CD4-positive, alpha-beta T cell treated with Interleukin-4 for 4 hours (primary cell): ENCODE measurements at places on chromosomes 2 and 18.

- no peak for DNase-seq
These were observed 118.4 kb downstream of the MEIS1 start for GRCh38 chr2:66553370-66553769.

DNA sequence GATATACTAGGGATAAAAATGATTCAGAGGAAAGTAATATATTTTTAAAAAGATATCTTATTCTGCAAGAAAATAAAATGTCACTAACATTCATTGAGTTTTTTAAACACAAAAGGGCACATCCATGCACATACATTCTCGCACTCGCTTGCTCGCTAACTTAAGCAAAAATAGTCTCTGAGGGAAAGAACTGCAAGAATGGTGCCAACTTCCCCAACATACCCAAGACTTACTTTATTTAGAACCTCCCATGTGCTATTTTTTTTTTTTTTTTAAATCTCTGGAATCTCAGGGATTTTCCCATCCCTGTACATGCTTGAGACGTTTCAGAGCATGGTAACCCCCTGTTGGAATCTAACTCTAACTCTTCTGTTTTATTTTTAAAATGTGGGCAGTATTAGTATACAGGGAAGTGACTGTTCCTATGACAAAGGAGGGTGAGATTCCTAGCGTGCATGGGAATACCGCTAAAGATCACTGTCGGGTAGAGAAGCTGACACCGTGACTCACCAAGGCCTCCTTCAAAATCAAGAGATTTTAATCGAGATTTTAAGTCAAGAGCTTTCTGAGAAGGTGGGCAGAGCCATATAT is 187.9 kb upstream of the ZEB2 start:
- no peak for DNase-seq

GRCh38 chr2:76839826-76840225 is 682.4 kb downstream of the LRRTM4 start:
- no peak for DNase-seq

DNA sequence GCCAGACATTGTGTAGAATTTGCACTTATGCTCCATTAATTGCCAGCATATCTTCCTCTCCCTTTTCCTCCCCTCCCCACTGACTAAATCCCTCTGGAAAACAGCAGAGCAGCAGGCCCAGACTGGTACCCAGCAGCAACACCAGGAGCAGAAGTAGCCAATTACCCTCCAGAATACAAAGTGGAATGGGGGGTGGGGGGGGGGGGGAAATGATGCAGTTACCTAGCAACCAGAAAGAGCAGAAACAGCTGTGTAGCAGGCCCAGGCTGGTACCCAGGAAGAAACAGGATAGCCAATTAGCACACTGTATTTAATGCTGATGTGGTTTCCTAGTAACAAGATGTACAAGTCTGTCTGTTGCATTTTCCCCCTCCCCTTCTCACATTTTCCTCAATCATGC is 52.3 kb downstream of the KLF7 start:
- peak; percentile 13 for DNase-seq

DNA sequence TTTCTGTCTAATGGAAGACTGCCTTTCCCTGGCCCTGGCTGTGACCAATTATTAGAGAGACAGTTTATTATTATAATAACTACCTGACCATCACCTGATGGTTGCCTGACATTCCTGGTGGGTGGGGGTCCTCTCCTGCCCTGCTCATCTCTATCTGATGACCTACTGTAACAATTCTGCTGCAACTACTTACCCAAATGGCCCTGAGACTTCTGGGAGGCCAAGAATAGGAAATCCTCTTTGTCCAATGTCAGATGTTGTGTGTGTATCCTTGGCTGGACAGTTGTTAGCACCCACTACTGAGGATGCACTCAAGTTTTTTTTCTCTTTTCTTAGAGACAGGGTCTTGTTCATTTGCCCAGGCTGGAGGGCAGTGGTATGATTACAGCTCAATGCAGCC is 110.3 kb downstream of the DDX1 start:
- DNase-seq, result no peak

DNA sequence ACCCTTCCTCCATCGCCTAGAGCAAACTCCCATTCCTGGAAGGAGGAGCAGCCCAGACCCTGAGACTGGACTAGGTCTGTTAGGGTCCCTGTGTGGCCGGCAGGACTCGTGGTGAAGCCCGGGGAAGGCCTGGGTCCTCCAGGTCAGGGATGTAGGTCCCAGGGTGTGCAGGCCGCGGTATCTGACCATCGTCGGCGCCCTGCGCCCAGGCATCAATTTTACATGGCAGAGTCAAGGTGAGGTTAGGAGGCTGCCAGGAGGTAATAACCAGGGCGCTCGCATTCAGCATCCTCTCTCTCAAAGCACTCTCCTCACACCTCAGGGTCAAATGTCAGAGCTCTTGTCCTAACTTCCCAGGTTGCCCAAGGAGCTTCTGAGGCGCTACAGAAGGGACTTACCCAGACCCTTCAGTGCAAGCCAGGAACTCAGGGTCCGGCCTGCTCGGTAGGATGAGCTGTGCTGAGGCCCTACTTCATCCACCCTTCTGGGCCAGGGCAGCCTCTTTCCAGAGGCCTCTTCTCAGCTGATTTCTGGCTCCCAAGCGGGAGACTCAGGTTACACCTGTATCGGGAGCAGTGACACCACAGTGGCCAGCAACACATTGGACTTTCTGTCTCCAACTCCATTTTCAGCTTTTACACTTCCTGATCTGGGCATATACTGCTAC is 628 bp downstream of the SH2D6 start:
- no peak for DNase-seq

DNA sequence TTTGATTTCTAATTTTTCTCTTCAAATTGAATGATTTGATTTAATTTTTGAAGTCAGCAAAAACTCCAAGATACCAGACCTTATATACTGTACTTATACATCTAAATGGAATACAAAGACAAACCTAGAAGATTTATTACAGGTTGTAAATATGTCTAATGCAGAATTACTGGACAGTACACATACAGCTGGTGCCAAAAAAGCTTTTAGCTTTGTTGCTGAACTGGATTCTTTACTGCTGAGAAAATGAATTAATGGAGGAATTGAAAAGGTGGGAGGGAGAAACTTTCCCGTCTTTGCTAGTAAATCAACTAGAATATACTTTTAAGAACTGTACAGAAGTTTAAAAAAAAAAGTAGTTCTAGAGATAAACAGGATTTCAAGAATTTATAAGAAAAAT is 17.5 kb downstream of the C1D start:
- DNase-seq, result no peak

- no peak for DNase-seq
These were observed 36.3 kb downstream of the RTN4 start for GRCh38 chr2:55013936-55014335.

DNA sequence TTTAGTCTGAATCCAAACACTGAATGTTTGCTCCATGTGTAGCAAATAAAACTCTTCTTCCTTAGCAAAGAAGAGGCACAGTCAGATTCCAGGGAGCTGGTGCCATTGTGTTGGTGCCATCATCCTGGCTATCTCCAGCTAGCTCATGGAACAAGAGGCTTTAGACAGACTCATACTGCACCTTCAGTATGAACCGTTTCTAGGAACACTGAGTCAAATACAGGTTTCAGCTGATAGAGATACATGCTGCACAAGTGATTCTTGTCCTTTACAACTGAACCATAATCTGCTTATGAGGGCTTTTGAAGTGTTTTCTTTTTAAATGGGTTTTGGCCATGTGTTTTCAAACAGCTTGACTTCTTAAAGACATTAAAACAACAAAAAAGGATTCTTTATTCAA is 57.9 kb downstream of the DYNC1I2 start:
- DNase-seq, result no peak

DNA sequence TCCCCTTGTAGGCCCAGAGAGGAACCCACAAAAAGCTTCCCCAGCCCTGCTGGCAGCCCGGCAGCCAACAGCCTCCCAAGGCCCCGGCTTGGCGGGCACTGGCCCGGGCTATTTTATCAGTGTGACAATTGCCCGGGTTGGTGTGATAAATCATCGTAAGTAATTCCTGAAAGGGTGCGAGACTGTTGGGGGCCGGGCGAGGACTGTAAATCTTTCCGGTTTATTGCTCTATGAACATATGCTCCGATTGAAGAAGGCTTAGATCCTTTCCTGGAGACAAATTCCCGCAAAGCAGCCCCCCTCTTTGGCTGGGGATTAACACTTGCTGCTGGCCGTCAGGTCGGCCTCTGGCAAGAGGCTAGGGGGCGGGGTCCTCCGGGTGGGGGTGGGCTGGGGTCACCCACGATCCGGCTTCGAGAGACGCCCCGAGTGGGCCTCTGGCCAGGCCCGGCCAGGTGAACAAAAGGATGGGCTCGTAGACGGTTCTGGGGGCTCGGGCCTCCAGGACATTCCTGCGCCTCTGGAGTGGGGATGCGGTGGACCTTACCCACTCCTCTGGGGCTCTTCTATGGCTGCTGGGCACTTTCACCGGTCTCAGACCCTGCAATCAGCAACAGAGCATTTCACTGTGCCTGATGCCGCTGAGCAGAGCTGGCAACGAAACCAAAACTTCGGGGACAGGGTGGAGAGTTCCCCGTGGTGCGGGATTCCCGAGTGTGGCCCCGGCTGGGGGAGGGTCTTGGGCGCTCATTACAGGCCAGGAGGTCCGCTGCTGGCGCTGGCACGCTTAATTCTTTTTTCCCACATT is 2.0 kb downstream of the HOXD3 start:
- no peak for DNase-seq

- DNase-seq, result no peak
These were observed 97.9 kb downstream of the FIGN start for GRCh38 chr2:163637871-163638270.

- no peak for DNase-seq
These were observed 128.8 kb upstream of the DLX2 start for GRCh38 chr2:172231508-172231907.

GRCh38 chr2:144215701-144216675 is 303.9 kb downstream of the ZEB2 start:
- DNase-seq, result peak; percentile 27

DNA sequence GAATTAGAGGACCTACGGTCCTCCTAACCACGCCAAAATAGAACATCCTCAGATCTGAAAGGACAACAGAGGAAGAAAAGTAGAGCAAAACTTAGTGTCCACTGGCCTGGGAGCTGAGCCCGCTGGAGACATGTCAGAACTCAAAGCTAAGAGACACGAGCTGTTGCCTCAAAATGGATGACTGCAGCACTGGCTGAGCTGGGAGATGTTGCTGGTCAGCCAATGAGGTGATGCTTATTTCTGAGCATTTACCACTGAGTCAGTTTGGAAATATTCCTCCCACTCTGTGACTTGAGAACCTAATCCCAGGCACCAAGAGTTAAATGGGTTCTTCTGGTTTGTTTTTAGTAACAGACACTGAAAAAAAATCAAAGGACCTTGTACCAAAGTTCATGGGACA is 32.6 kb downstream of the FBXO15 start:
- no peak for DNase-seq

DNA sequence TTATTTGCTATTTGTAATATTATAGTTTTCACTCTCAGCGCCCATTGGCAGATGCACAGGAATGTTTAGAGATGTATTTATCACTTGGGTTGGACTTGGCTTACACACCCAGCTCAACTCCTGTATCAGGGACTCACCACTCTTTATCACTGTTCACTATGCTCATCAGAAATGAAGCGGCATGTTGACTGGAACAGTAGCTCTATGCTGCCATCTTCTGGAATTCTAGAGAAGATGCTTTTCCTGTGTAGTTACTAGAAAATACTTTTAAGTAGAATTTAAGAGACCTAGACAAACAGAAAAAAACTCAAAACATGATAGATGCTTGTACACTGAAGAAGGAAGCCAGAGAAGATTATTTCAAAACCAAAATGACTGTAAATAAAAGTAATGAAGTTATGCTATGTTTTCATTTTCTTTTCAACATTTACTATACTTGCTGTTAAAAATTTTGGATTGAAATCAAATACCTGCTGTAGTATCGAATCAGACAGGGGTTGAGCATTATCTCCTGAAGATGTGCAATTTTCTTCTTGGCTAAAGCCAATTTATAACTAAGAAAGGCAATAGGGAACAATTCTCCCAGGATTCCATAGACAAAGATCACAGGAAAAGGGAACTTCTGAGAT is 47.4 kb upstream of the NXPH2 start:
- DNase-seq, result peak; percentile 57

GRCh38 chr2:33909945-33910695 is 311.0 kb upstream of the FAM98A start:
- DNase-seq, result no peak

DNA sequence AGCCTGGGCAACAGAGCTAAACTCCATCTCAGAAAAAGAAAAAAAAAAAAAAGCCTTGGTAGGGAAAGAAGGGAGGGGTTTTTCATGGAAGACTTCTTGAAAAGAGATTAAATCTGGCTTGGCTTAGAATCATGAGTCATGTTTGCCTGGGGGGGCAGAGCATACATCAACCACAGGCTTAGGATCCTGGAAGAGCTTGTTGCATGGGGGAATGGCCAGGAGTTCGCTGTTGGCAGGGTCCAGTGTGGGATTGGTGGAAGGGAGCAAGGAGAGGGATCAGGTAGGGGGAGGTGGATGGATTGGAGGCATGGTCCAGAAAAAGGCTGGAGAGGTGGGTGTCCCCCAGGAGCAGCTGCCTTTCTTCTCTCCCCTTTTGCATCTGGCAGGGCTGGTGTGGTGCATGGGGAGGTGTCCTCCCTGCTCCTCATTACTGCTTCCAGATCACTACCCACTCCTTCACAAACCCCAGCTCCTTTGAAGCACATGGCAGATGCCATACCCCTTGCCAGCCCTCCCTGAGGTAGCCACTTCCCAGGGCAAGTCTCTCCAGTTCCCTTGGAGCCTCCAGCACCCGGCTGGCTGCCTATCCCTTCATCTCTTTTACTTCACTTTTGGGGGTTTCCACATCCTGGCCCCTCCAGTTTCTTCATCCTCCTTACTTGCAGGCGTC is 2.5 kb downstream of the ARMC9 start:
- DNase-seq, result no peak

- DNase-seq, result no peak
These were observed 34.2 kb downstream of the ALS2 start for GRCh38 chr2:201746551-201746950.

GRCh38 chr2:100821255-100821910 is 1.4 kb downstream of the NPAS2 start:
- DNase-seq, result no peak

- no peak for DNase-seq
These were observed 59.7 kb upstream of the NABP1 start for GRCh38 chr2:191618046-191618780.

DNA sequence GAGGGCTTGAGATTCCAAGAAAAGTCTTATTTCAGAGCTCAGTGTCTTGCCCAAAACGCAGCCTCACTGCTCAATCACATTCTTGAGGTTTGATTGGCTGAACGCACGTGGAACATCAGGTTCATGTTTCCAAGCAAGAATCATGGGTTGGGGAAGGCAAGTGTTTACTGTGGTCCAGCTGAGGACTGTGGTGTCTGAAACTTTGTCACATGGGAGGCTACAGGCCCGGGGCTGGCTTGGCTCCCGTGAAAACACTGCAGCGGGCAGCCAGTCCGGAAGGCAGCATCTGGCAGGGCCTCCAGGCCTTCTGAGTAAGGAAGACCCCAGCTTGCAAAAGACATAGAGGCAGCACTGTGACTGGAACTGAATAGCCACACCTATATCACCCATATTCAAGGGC is 84.7 kb downstream of the POLR1A start:
- DNase-seq, result no peak
